ENCODE measurements at places on chromosomes 16 and 17.

GRCh38 chr17:49699966-49700575, 7.7 kb downstream of the SLC35B1 start:
- DNase-seq: no peak

DNA sequence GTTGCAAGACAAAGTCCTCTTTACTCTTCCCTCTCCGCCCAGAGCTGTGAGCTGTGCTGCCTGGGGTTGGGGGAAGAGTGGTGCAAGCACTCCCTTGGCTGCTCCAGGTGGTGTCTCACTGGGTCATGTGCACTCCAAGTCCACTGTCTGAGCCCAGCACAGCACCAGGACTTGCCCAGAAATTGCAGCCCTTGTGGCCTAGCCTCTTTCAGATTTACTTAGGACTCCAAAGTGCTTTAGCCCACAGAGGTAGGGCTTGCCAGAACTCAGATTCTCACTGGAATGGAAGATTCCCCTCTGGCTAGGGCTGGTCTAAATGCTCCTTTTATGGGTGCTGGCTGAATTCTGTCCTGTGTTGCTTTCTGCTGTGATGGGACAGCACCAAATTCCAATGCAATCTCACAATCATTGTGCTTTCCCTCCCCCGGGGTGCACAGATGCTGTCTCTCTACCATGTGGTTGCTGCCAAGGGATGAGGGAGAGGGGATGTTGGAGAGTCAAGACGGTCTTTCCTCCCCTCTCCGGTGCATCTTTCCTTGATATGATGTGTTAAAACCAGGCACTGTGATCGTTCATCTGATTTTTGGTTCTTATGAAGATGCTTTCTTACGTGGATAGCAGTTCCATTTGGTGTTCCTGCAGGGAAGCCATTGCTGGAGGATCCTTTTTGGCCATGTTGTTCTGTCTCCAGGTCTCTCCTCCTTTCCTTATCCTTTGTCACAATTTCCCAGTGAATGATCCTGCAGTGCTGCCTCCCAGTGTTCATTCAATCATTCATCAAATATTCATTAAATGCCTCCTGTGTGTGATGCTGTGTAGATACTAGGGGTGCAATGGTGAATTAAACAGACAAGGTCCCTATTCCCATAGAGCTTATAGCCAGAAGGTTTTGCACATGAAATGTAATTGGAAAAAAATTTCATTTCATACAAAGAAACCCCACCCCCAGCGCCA, 216.3 kb downstream of the SPECC1 start:
- no peak for DNase-seq

GRCh38 chr17:28857905-28858800, 3.3 kb downstream of the ERAL1 start:
- no peak for DNase-seq

- DNase-seq: no peak
These were observed 20.4 kb downstream of the KDM8 start for GRCh38 chr16:27223701-27224100.

- no peak for DNase-seq
These were observed 12.6 kb upstream of the RPL38 start for GRCh38 chr17:74190807-74191406.
